T-helper 9 cell (primary cell): ENCODE measurements at places on chromosomes 12 and 14.

DNA sequence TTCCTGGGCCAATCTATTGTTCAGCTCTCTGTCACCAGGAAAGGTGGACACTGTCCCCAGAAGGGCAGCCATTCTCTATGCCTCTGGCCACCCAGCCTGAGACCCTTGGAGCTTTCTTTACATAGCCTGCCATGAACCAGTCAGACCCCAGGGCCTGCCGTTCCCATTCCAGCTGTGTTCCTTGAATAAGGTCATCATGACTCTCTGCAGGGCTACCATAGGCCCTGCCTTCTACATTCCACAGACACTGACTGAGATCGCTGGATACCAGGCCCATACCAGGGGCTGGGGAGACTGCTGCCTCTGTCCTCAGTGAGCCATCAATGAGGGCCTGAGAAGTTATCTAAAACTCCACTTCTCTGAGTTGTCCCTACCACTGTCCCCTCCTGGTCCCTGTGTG, 75.5 kb downstream of the SYNE3 start:
- no peak for DNase-seq

DNA sequence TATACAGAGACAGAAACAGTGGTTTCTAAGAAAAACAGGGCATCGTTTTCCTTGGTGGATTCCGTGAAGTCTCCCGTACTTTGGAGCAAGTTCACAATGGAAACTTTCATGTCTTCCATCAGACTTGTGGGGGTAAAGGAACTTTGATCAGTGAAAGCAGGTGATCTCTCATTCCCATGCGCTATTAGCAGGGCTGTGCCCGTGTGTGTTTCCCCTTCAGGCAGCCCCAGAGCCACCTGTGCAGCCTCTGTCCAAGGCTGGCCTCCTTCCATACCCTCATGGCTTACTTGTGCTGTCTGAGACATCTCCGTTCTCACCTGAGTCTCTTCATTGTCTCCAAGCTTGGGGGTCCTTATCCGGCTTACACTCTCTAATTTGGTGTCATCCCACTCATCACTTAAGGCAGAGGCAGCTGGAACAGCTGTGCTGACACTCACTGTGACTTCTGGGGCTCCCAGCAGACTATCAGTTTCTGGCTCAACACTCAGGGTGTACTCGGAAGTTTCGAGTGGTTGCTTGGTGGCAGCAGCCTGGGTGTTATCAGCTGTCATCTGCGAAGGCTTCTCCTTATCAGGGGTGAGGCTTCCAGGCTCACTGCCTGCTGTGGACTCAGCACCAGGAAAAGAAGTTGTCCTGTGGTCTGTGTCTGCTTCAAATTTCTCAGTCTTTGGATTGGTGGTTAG, 13.8 kb downstream of the ARMH4 start:
- DNase-seq: no peak

DNA sequence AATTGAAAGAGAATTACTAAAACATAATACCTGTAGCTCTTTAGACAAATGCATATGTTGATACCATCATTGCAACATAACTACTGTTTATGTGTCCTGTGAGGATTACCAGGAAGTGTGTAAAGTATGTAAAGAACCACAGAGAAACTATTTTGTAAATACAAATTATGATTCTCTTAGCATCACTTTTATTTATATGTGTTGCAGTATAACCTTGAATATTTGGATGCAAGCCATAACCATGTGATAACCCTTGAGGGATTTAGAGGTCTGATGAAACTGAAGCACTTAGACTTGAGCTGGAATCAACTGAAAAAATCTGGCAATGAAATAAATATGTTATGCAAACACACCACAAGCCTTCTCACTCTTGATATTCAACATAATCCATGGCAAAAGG, 77.5 kb downstream of the LRRC9 start:
- no peak for DNase-seq

GRCh38 chr12:52058631-52059361, 7.6 kb downstream of the NR4A1 start:
- no peak for DNase-seq

GRCh38 chr12:6039894-6040601, 84.4 kb downstream of the VWF start:
- DNase-seq: peak; percentile 13

DNA sequence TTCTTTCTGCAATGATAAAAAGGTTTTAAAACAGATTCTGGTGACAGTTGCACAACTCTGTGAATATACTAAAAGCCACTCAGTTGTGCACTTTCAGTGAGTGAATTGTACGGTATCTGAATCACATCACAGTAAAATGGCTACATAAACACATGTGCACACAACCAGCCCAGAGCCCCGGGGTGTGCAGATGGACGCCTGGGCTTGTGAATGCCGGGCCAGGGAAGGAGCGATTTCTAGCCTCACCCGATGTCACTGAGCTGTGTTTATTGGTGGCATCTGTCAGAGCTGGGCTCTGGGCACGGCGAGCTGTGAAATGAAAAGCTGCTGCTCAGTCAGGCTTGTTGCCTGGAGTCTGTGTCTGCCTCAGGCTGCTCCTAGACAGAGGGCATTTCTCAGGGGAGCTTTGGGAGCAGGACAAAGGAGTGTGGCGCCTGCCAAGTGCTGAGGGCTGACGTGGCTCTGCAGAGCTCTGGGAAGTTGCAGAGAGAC, 25.9 kb downstream of the RHOF start:
- DNase-seq: no peak

DNA sequence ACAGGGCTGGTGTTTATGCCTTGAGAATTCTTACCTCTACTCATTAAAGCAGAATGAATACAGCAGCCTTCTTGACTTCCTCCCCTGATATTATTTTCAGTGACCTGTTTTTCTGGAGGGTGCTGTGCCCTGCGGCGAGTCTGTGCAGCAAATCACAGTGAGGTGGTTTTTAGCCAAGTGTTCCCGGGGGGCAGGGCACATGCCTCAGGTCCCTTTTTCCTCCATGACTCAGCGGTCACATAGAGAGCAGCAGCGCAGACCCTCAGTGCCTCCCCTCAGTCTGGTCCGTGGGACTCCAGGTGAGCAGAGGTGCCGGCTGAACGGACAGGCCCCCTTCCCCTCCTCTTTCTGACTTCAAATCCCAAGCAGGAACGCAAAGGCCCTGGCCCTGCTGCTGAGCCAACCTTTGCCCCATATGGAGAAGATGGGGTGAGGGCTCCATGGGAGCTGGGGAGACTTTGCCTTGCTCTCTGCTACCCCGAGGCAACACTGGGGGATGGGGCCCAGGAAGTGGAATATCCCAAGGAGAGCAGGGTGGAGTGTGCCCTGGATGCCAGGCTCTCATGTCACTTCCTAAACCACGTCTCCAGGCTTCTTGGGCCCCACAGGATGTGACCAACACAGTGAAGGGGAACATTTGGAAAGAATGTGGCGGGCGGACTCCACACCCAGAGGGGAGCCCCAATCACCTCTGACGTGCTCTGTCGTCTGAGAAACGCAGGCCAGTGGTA, 90.0 kb downstream of the DHRS2 start:
- DNase-seq: no peak

DNA sequence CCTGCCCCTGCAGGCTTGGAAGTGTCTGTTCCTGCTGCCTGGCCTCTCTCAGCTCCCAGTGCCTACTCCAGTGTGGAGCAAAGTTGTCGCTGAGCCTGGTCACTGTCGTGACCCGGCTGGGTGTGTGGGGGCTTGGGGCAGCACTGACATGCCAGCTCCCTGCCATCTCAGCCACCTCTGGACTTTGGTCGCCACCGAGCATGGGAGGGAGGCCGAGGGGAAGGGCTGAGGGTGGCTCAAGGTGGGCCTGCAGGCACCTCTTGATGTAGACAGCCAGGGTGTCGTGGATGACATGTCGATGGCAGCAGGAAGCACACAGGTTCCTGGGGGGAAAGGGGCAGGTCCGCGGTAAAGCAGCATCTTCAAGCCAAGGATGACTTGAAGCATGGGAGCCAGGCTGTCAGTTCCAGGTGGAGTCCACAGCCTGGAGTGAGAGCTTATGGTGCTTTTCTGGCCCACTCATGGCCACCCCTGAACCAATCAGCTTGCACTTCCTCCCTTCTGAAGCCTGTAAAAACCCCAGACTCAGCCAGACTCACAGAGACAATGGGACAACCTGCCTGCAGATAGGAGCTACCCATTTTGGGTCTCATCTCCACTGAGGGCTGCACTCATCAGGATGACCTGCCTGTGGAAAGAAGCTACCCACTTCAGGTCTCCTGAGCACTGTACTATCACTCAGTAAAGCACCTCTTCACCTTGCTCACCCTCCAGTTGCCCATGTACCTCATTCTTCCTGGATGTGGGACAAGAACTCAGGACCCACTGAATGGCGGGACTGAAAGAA, 210.1 kb downstream of the MON2 start:
- DNase-seq: no peak

DNA sequence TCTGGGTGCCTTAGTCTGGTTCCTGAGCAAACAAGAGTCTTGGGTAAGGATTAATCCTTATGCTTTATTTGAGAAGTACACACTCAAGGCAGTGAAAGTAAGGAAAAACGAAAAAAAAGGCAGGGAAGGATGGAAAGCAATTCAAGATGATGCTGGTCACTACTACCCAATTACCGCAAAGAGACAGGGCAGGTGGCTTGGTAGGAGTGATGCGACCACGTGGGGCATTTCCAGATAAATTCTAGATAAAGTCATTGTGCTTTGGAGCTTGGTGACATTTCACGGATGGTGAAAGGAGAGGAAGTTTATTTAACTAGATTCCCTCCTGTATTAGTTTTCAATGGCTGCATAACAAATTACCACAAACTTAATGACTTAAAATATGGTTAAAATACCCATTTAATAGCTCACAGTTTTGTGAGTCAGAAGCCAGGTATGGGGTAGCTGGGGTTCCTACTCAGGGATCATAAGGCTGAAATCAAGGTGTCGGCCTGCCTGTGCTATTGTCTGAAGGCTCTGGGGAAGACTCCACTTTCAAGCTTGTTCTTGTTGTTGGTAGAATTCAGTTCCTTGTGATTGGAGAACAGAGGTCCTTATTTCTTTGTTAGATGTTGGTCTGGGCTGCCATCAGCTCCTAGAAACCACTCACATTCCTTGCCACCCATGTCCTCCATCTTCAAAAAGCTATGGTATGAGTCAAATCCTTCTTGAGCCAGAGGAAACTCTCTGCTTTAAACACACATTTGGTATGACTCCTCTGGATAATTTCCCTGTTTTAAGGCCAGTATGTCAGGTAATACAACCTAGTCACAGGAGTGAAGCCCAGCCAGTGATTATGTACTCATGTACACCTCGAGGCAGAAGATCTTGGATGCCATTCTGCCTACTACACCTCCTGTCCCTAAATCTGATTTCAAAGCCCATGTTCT, 5.6 kb upstream of the HMGA2 start:
- DNase-seq: no peak

DNA sequence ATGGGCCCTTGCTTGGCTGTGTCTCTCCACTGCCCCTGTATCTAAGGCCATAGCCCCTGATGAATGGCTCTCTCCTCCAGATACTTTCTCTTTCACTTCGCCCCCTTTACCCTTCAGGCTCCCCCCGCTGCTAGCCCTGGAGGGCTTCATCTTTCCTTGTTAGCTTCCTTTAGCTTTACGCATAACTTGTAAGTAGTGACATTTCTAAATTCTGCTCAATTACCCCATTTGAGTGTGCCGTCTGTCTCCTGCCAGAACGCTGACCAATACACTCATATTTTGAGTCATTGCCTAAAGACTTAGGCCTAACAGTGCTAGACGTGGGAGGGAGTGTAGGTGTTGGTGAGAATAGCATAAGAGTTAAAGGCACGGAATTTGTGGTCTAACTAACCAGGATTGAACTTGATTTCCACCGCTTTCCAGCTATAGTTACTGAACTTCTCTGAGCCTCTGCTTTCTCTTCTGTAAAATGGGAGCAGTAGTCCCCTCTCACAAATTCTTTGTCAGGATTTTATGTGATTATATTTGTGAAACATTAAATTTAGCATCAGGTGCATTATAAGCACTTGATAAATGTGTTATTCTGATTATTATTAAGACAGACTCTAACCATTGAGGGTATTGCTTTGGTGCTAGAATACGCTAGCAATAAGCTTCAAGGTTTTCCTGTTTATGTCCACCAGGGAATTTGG, 129.3 kb downstream of the ZFP36L1 start:
- DNase-seq: no peak

GRCh38 chr12:98121963-98122362, 393.4 kb upstream of the TMPO start:
- no peak for DNase-seq

GRCh38 chr14:70808416-70809224, 693 bp downstream of the MAP3K9 start:
- peak; percentile 45 for DNase-seq
